ENCODE measurements at places on chromosomes 3 and 15.

DNA sequence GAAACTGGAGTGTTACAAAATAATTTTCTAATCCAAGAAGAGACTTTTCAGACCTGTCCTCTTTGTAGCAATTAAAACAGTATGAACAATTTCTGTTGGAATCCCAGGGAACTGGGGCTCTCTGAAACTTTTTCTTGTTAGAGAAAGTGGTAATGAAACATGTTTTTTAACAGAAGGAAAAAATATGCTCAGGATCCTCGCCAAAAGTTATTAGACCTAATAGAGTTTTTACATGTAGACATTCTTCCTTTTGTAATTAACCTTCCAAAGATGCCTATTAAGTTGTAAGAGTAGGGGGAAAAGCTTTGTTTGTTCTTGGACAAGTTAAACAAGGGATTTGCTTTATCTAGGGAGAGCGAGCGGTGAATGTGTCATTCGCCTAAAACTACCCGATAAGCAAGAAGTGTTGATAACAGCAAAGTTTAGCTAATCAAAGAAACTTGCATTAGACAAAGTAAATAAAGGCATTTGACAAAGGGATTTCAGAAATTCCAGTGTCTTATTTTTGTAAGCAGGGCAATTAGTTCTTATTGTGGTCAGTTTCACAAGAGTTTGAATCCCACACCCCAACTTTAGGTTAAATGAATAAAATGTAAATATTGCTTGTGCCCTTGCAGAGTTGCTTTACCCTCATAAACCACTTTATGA, 2.3 kb downstream of the RARB start:
- no peak for DNase-seq

DNA sequence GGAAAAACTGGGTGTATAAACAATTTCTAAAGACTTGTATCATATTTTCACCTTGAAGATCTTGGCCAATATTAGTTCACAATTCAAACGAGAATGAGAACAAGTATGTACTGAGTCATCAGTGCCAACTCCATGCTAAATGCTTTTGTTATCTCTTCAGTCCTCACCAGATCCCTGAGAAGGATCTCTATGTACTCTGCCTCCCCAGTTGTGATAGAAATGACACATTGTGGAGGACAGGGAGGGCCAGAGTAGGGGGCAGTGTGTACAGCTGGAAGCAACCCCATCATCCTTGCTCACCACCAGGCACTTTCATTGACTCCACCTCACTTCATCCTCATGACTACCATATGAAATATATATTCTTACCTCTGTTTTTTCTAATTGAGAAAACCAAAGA, 353.7 kb upstream of the SOX2 start:
- DNase-seq: no peak

GRCh38 chr3:59817511-59817910, 767.7 kb upstream of the CFAP20DC start:
- no peak for DNase-seq

DNA sequence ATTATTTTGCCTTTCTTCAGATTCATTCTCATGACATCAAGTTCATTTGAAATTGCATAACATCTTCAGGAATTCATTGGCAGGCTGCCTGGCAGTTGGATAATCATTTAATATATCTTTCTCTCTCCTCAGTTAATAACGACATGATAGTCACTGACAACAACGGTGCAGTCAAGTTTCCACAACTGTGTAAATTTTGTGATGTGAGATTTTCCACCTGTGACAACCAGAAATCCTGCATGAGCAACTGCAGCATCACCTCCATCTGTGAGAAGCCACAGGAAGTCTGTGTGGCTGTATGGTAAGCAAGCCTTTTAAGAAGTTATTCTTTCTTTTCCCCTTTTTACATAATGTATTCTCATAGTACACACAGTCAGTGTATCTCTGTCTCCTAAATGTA, 38.2 kb downstream of the TGFBR2 start:
- peak; percentile 43 for DNase-seq

DNA sequence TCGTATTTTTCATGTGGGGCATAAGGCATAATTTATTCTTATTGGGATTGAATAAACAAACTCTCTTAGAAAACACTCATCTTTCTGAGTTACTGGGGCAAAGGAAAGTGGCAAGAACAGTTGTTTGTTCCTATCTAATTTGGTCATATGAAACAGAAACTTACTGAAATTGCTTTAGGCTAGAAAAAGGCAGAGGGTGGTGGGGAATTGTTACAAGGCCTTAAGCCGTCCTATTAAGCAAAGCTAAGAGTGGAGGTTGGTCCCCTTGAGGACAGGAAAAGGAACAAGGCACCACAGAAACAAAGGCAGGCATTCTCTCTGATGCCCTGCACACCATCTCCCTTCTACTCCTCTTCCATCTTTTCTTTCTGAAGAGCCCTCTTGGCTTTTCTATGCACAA, 830.9 kb downstream of the EDEM1 start:
- no peak for DNase-seq

GRCh38 chr15:74311734-74312444, 55.6 kb downstream of the CYP11A1 start:
- DNase-seq: no peak

GRCh38 chr3:81749265-81749664, 12.2 kb downstream of the GBE1 start:
- DNase-seq: no peak

DNA sequence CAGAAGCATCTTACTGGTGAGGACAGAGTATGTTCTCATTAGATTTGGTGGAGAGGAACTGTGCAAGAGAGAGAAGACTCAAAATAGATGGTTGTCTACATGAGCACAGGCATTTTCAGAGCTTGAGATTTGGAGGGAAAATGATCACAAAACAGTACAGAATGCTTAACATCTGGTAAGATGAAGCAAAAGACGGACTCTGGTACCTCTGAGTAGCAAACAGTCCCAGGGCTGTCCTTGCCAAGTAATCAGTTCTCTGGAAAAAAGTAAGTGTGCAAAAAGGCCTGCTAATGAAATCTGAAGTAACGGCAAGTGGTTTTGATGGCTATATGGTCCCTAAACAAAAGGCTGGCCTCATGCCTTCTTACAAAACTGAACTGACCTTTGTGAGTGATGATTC, 414.2 kb downstream of the CNTN4 start:
- DNase-seq: no peak

GRCh38 chr3:50585919-50586762, 16.8 kb downstream of the HEMK1 start:
- DNase-seq: no peak

DNA sequence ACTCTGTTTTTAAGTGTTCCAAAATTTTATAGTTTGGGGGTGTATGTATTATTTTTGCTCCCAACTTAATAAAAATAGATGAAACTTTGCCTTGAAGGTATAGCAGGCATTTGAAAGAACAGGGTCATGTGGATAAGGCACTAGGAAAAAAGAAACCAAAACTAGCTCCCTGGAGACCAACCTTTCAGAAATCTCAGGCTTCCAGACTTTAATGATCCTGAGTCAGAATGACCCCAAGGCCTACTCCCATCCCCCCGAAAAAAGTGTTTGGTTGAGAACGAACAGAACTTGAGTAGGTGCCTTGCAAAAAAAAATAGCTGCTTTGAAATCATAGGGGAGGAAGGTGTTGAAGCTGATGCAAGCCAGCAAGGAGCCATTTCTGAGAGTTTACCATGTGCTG, 309.5 kb downstream of the THSD4 start:
- DNase-seq: no peak

- DNase-seq: no peak
Measured at GRCh38 chr3:151283907-151284461, 5.6 kb upstream of the P2RY14 start.

- no peak for DNase-seq
Measured at GRCh38 chr15:41102854-41103253, 13.2 kb downstream of the INO80 start.

DNA sequence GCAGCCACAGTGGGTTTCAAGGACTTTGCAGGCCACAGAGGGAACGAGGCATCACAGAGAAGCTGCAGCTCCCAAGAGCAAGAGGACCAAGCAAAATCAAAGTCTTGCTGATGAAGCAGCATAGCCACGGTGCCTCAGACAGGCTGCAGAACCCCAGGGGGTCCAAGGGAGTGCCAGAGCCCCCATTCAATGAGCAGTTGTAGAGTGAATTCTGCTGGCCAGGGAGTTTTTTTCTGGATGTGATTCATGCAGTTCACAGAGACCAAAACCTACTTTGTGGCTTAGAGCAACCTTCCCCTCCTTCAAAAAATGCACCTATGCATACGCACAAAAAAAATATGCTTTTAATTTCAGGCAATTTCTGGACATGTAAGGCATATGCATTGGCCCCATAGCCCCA, 409.0 kb downstream of the VPS13C start:
- DNase-seq: no peak

- no peak for DNase-seq
Measured at GRCh38 chr3:166461626-166462025, 624.4 kb upstream of the BCHE start.

- no peak for DNase-seq
Measured at GRCh38 chr3:141663993-141664392, 74.1 kb upstream of the RNF7 start.

- DNase-seq: no peak
Measured at GRCh38 chr3:126375835-126376331, 18.7 kb upstream of the KLF15 start.

- no peak for DNase-seq
Measured at GRCh38 chr15:99482993-99483392, 82.8 kb upstream of the MEF2A start.

DNA sequence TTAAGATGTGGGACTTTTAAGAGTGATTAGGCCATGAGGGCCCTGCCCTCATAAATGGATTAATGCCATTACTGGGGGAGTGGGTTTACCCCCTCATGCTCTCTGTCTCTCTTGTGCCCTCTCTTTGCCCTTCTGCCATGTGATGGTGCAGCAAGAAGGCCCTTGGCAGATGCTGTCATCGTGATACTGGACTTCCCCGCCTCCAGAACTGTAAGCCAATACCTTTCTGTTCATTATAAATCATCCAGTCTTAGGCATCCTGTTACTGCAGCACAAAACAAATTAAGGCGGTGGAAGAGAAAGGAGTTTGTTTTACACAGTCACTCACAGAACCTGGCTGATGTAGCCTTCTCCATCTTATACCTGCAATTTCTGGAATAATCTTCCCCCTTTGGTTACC, 360.3 kb upstream of the TBL1XR1 start:
- no peak for DNase-seq

GRCh38 chr3:178385280-178385952, 150.8 kb upstream of the KCNMB2 start:
- peak; percentile 3 for DNase-seq

DNA sequence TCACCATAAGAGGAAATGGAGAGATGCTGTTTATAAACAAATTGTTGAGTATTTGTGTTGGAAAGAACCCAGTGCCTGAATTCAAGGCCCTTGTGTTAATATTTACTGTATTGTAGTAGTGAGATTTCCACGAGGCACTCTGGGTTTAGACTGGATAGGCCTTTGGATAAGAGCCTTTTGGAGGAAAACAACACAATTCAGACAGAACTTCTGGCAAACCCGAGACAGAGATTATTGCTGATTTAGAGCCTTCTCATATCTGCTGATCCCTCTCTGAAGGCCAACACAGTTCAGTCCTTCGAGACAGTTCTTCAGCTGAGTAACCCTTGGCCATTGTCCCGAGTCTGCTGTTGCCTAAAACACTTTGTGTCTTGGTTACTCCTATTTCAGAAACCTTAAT, 55.7 kb downstream of the LMCD1 start:
- no peak for DNase-seq

DNA sequence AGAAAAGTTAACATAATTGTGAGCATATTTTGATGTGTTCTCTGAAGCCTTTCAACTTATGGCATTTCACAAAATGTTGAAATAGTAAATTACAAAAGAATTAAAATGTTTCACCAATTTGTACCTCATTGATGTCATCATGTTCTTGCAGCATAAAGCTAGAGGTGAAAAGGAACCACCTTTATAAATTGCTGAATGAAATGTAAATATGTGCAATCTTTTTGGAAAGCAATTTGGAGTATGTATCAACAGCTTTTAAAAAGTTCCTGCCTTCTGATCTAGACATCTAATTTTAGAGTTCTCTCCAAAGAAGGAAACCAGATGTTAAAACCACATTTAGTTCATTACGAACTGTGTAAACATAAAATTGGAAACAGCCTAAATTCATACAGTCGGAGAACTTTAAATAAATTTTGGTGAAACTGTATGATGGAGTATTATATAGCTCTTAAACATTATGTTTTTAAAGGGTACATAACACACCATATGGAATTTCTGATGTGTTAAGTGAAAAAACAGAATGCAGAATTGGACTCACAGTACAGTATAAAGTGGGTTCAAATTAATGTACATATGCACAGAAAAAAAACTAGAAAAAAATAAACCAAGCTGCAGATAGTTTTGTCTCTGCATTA, 311.2 kb upstream of the NAALADL2 start:
- no peak for DNase-seq

DNA sequence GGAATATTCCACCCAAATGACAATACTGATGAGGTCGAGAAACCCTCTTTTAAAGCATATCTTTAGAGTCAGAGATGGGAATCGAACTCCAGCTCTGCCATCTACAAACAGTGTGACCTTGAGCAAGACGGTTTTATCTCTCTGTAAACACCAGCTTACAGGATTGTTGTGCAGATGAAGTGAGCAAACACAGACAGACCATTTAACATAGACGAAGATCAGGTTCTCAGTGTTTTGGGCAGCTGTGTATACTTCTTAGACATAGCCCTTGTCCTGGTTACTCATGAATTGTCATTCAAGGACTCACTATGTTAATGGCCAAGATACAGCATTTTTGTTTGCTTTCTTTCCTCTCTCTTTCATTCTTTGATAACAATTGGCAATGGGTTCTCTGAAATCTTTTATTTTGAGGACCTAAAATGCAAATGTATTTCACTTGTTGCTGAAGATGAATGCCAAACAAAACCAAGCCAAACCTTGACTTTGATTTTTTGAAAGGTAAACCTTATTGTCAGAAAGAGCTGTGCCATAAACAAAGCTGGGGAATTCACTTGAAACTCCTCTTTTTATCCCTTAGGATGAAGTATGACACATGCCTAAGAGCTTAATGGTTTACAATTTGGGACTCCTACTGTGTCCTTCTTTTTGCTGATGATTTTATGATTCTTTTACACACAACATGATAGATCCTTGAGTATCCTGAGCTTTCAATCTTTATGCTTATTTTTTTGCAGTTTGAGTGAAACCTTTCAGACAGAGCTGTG, 250.0 kb upstream of the PDZRN3 start:
- DNase-seq: no peak

GRCh38 chr3:190860521-190860920, 2.0 kb downstream of the GMNC start:
- DNase-seq: no peak

DNA sequence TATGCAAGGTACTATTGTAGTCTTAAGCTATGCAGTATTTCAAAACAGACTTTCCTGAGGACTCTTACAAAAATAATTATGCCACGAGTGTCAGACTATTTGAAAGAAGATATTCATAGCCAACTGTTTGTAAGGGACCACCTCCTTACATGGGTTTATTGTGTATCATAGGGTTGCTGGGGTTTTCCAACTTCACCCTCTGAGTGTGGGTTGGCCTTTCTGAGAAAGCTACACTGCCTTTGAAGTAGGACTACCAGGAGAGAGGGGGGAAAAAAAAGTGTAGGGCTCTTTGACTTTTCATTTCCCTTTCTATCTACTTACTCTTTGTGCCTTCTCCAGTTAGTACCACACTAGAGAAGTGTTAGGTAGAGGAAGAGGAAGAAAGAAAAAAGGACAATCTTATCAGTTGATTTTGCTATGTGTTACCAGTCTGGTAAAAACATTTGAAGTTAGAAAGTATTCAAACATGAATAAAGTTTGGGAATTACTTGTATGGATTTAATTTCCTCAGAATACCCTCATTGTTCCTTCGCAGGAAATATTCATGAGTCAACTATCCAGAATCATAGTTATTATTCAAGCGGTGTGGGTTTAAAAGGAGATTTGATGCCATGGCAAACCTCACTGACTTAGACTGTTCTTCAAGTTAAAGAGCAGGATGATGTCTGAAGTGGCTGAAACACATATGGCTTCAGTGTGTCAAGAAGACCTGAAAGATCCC, 329.3 kb upstream of the THBS1 start:
- no peak for DNase-seq

All from CD14-positive monocyte (primary cell).